ENCODE measurements at places on chromosomes 3 and 15.

DNA sequence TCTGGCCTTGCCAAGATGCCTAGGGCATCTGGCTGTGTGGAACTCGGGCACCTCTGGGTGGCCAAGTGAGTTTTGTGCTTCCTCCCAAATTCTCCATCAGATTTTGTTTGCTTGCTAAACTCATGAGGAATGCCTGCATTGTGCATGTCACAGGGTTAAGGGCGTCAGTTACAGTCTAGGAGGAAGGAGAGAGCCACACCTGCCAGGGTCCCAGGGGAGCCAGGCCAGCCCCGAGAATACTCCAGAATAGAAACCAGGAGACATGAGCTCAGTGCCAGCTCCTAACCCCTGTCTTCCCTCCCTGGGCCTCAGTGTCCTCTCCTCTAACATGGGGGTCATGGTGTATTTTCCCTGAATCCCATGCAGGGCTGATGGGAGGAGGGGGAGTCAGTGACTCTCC lies 22.0 kb upstream of the SKOR1 start:
- DNase-seq: no peak

DNA sequence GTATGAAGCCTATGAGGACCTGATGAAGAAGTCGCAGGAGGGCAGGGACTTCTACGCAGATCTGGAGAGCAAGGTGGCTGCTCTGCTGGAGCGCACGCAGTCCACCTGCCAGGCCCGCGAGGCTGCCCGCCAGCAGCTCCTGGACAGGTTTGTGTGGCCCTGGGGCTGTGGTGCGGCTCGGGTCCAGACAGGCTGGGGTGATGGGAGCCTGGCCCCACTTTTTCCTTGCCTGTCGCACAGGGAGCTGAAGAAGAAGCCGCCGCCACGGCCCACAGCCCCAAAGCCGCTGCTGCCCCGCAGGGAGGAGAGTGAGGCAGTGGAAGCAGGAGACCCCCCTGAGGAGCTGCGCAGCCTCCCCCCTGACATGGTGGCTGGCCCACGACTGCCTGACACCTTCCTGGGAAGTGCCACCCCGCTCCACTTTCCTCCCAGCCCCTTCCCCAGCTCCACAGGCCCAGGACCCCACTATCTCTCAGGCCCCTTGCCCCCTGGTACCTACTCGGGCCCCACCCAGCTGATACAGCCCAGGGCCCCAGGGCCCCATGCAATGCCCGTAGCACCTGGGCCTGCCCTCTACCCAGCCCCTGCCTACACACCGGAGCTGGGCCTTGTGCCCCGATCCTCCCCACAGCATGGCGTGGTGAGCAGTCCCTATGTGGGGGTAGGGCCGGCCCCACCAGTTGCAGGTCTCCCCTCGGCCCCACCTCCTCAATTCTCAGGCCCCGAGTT lies 29.0 kb downstream of the PTPN23 start:
- no peak for DNase-seq

DNA sequence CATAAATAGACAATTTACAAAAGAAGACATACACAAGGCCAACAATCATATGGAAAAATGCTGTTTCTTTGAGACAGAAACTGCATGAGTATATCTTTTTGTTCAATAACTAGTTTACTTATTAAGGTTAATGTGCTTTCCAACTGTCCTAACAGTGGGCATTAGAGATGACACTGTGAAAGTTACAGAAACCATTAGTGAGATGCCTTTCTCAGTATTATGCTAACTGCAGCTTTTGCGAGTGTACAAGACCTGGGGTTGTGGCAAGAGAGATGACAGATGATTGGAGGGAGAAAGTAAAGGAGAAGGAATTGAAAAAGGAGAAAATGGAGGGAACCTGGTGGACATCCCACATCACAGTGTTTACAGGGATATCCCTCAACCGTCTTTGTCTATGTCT lies 640.5 kb downstream of the ZPLD1 start:
- DNase-seq: no peak

- no peak for DNase-seq
Measured at GRCh38 chr3:64552160-64552559, 135.6 kb downstream of the ADAMTS9 start.

DNA sequence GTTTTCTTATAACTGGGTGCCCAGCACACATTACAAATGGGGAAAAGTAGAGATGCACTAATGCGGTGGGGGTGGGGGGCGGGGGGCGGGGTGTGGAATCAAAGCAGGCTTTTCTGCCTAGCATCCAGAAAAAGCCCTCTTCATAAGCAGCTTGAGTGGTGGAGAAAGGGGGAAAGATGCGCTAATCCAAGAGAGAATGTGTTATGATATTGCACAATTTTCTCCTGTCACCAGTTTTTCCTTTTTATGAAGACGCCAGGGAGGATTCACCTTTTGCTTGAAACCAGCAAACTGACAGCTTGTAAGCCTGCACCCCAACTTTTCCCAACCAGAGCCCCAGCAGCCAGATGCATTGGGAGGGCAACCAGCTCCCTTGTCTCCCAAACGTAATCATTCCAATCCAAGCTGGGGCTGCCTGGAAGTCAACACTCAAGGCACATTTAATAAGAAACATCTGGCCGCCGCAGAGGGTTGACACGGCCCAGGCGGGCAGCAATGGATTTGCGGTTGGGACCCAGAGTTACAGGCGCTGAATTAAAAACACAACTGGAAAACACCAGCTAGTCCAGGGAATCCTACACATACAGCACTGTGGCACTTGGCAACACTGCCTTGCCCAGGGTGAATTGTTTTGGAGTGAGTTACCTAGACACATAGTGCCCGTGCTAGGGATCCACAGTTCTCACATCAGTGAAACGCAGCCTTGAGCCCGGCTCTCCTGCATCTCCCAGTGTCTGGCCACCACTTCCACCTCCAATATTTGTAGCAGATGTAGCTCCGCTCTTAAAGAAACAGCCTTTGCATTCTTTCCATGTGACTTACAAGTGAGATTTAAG lies 218.5 kb upstream of the PRICKLE2 start:
- DNase-seq: no peak

- no peak for DNase-seq
Measured at GRCh38 chr3:139523718-139524117, 15.8 kb downstream of the RBP1 start.

- no peak for DNase-seq
Measured at GRCh38 chr3:146511402-146512134, 32.8 kb downstream of the PLSCR1 start.

DNA sequence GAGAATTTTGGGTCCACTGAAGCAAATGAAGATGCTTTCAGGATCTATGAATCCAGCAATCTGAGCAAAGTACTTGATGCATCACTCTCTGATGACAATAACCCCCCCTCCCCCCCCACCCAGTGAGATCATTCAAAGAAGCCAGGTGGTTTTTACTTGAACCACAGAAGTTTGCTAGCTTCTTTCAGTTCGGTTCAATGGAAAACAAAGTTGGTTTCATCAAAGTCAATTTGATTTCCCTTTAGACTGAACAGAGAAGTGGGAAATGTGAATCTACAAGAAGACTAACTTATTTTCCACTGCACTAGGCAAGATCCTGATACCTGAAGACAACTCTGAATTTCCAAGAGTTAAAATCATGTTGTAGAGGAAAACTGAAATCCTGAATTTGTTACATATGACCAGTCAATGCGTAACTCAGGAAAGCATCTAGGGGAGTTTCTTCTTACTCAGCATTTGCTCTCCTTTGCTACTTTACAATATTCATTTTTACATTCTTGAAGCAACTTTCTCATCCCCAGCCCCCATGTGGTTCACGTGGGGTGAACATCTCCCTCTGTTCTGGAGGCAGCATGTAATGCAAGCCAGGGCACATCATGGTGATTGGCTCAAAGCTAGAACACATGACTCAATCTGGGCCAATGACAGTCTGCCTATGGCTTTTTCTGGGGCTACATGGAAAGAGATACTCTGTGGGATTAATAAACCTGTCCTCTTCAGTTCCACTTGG lies 572.6 kb downstream of the FOXP1 start:
- DNase-seq: peak; percentile 72

All from stimulated activated CD4-positive, alpha-beta T cell treated with anti-CD3 and anti-CD28 coated beads, Interleukin-2, amount 100 ng/mL, for 24 hours (primary cell).